ENCODE measurements at places on chromosomes 1 and 21.

DNA sequence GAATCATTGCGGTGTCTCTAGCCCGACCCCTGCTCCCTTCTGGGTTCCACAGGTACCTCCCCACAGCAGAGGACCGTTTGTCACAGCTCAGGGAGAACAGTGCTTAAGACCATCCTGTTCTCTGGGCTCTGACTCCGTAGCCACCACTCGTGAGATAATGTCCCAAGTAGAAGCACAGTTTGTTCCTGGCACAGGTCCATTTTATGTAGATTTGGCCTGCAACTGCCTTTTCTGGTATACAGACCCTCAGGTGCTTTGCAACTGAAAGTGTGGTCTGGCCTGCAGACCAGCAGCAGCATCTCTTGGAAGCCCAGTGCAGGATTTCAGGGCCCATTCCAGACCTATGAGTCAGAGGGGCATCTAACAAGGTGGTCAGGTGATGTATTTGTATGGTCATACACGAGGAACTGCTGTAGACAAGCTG, 28.4 kb upstream of the TMEM125 start:
- DNase-seq = no peak

DNA sequence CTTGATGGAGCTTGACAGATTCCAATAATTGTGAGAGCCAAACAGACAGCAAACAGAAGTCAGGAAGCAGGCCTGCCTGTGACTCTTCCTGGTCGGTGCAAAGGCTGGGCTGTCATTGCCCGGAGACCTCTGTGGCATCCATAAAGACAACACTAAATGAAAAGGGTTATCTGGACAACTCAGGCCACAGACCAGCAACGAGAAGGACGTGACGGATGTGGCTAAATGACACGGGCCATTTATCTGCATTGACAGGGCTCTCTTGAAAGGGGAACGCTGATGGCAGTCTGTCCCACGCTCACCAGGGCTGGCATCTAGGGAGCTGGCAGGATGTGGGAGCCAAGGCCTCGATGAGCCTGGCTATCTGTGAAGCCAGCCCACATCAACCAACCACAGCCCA, 35.0 kb downstream of the HMGB4 start:
- DNase-seq = no peak

DNA sequence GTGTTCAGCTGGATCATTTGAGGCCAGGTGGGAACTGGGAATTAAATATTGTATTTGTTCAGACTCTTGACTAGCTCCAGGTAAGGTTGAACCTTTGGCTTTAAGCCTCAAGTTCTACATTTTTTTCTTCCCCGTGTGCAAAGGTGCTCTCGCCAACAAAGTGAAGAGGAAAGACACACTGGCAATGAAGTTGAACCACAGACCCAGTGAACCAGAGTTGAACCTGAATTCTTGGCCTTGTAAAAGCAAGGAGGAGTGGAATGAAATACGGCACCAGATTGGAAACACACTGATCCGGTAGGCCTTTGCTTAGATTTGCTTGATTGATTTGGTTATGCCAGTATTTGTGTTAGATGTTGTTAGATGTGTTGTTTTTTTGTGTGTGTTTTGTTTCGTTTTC, 25.5 kb upstream of the RCC1 start:
- no peak for DNase-seq

DNA sequence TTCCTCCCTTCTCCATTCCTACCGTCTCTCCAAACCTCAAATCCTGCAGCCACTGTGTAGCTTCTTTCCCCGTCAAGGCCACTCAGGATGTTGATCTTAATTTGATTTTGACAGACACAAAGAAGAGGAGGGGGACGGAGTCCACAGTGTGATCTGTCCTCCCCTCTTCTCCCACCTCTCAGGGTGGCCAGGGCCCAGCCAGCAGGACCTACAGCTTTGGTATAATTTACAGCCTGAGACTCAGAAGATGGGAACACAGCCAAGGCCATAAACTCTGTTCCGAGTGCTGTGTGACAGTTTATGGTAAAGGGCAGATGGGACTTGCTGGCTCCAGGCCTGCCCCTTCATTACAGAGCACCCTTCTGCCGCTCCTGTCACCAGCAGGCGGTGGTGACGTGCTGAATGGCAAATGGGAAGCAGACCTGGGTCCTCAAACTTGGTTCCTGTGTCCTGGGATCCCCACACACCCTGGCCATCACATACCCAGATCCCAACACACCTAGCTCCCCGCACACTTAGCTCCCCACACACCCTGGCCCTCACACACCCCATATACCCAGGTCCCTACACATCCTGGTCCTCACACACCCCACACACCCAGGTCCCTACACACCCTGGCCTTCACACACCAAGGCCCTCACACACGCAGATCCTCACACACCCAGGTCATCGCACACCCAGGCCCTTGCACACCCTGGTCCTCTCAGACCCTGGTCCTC, 71.6 kb downstream of the CD2 start:
- peak; percentile 99 for DNase-seq

DNA sequence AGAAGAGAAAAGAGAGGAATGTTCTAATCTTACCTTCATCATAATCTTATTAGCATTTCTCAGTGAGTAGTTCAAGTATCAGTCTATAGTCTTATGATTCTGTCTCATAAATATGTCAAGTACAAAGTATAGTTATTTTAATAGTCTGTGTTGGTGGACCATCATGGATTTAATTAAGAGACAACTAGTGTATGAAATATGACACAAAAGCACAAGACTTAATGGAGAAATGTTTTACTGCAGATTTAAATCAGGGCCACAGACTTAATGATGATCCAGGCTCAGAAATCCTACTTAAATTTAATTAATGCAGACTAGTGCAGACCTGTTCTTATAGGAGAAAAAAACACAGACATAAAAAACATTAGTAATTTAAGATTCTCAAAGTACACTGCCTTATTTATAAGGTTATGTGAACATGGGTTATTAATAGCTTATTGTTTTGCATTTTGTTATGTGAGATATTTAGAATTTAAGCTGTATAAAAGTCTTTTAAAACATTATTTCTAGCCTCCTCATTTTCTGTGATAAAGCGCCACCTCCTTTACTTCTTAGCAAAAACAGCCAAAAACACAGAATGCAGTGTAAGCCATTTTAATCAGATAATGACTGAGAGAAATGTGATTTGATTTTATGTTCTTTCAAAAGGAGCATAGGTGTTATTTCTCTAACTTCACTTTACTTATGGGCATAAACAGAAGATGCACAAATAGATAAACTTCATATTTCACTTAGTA, 255.0 kb upstream of the SNX7 start:
- DNase-seq = no peak

- DNase-seq = no peak
These were observed 109.8 kb downstream of the TOMM20 start for GRCh38 chr1:235018720-235019444.

- no peak for DNase-seq
These were observed 276.3 kb upstream of the GJB5 start for GRCh38 chr1:34478515-34479076.

DNA sequence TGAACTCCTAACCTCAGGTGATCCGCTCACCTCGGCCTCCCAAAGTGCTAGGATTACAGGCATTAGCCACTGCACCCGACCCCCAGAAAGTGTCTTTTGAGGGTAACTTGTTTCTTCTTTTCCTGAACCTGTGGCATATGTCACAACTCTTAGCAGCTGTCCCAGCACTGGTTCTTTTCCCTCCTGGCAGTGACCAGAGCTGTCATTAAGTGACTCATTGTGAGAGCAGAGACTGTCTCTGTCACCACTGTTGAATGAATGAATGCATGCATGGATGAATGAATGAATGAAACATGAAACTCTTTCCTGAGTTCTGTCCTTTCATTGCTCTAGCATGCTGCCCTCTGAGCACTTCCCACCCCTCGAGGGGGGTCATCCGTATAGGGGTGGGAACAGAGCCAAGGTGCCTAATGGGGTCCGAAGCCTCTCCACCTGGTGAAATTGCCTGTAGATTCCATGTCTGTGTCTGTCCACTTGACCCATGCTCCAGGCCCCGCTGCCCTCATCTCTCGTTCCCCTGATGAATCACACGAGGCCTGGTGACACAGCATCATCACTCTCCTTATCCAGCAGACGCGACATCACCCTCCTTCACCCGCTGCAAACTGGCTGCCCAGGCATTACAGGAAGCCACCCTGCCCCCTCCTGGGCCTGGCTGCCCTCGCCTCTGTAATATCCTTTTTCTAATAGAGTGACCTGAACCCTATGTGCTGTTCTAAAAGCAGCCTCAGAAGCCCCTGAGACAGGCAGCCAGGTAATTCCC, 75.0 kb downstream of the IGSF21 start:
- DNase-seq = no peak

DNA sequence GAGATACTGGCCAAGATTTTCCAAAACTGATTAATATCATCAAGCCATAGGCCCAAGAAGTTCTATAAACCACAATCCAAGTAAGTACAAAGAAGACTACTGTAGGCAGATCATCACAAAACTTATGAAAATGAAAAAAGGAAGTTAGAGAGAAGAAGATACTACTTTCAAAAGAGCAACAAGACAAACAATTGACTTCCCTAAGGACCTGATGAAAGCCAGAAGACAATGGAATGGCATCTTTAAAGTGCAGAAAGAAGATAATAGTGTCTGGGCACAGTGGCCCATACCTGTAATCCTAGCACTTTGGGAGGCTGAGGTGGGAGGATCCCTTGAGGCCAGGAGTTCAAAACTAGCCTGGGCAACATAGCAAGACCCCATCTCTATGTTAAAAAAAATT, 243.1 kb downstream of the PRDM2 start:
- DNase-seq = no peak

GRCh38 chr1:17542645-17543044, 3.1 kb downstream of the ARHGEF10L start:
- no peak for DNase-seq

DNA sequence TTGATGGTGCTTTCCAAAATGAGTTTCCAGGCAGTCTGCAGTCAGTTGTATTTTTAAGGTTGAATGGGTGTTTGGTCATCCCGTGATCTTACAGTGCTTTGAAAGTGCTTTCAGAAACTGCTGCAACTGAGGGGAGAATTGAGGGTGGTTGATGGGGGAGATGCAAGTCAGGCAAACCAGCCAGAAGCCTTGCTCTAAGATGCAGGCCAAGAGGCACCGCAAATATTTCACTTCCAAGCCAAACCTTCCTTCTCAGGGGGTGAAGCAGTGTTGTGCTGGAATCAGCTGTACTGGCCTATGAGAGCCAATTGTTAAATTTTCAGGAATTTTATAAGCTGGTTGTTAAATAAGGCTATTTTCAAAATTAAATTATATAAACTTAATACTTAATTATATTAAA, 151.6 kb downstream of the KCNJ6 start:
- no peak for DNase-seq

DNA sequence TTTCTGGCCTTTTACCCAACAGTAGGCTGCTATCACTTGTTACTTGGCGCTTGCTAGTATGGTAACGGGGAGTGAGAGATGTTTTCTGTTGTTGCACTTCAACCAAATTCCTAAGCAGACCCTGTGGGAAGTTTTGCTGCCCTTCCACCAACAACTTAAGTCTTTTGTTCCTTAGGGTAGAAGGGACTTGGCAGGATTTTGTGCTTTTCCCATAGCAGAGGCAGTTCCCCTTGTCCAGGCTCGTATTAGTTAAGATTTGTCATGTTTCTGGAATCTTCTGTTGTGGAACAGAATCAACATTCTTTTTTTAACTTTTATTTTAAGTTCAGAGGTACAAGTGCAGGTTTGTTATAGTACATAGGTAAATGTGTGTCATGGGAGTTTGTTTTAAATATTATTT, 73.2 kb upstream of the SGIP1 start:
- no peak for DNase-seq

DNA sequence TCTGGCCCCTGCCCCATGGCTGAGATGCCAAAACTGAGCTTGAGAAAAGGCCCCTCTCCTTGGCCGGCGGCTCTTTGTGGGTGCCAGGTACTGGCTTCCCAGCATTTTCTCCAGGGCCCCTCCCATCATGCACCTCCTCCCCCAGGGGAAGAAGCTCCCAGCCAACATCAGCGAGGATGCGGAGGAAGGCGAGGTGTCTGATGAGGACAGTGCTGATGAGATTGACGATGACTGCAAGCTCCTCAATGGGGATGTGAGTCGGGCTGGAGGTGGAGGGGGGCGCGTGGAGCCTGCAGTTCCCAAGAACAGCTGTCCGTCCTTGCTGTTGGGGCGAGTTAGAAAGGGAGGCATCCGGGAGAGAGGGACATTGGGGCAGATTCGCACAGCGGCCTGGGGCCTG, 13.5 kb downstream of the PLCH2 start:
- DNase-seq = no peak

DNA sequence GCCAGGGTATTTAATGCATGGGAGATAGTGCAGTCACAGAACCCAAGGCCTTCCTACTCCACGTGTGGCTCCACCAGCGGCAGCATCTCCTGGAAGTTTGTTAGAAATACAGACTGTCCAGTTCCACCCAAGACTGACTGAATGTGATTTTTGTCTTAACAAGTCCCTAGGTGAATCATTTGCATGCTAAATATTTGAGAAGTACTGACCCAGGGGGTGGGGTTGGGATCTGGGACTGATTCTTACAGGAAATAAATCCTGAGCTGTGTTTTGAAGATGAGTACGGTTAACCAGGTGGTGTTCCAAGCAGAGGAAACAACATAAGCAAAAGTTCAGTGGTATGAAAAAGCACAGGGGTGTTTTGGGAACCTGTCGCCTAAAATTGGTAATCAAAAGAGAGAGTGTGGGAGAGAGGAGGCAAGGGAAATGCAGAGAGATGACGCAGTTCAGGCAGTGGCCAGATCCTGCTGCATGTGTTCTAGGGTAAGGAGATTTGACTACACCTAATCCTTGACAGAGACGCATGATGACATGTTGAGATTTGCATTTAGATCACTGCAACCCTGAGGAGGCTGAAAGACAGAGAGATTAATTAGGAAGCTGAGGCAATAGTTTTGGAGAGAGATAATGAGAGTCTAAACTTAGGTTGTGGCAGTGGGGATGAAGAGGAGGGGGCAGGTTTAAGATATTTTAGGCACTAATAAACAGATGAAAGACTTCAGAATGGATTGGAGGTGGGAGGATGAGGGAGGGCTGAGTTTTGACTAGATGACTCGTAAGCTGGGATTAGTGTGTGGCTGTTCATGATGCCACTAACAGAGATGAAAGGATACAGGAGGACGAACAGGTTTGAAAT, 3.7 kb upstream of the ZNF326 start:
- DNase-seq = peak; percentile 45

GRCh38 chr21:35444391-35444790, 395.3 kb upstream of the RUNX1 start:
- no peak for DNase-seq

GRCh38 chr1:81671038-81671437, 129.7 kb upstream of the ADGRL2 start:
- no peak for DNase-seq
